Right hindlimb (tissue), 1 donor: ENCODE measurements at places on chromosomes 2 and 18.
A peak's percentile ranks its signal among the peaks of the same experiment; 100 is the strongest.

GRCh38 chr2:239829326-239829725, 195.8 kb downstream of the NDUFA10 start:
- peak; percentile 12 for DNase-seq

DNA sequence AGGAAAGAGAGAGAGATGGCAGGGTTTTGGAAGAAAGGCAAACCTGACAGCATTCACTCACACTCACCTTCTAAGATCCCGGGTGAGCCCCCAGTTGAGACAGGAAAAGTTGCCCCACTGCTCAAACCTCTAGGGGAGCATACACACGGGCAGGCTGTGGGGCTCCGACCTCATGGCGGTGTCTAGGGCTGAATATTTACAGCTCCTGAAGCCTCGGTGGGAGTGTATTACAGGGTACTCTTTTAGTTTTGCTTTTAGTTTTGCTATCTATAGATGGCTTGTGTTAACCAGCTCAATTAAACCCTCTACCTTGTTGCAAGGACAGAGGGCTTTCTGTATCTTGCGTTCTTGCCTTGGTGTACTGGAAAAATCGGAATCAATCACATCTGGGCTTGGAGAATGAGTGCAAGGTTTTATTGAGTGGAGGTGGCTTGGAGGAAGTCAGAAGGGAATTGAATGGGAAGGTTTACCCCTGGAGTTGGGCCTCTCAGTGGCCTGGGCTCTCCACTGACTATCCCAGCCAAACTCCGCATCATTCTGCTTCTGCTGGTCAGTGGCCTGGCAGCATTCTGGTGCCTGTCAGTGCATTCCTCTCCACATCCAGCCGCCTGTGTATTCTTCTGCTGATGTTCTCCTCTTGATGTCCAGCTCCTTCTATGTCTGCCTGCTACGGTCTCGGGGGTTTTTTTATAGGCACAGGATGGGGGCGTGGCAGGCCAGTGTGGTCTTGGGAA, 10.1 kb upstream of the IFIH1 start:
- no peak for DNase-seq

DNA sequence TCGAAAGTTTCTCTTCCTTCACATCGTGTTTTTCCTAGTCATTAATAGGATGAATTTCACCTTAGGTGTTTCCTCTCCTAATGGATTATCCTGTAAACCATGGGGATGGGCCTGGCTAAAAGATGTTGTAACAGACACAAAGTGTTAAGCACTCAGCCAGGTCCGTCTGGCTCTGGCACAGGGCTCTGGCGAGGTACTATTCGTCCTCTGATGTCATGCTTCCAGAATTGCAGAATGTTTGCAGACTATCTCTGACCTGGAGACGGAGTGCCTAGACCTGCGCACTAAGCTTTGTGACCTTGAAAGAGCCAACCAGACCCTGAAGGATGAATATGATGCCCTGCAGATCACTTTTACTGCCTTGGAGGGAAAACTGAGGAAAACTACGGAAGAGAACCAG, 13.2 kb downstream of the ATG16L1 start:
- no peak for DNase-seq

DNA sequence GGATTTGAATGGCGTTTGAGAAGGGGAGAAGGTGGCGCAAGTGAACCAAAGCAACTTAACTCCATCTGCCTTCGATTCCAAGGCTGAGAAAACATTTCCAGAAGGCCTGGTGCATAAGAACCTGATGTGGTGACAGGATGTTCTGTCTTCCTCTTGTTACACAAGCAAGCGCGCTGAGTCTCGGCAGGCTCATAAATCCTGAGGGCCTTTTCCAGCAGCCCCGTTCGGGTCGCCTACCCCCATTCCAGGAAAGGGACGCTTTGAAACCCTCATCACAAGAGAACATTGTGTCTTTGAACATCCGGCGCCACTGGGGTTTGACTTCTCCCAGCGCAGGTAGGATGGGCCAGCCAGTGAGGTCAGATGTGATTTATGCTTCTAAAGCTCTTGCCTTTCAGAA, 403.5 kb downstream of the SETBP1 start:
- peak; percentile 76 for DNase-seq

DNA sequence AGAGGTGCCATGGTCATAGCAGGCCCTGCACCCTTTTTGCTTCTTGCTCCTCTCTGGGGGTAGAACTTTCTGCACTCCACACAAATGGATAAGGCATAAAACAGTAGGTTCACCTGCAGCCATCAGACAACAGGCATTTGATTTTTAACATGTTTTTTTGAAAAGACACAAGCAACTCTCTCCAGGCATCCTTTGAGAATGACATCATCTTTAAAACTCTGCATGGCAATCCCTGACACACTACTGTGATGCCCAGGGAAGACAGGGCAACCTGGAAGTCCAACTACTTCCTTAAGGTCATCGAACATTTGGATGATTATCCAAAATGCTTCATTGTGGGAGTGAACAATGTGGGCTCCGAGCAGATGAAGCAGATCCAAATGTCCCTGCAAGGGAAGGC, 82.8 kb downstream of the SKA1 start:
- no peak for DNase-seq

- DNase-seq: no peak
Observed at GRCh38 chr2:179440642-179441251, 176.1 kb upstream of the SESTD1 start.

DNA sequence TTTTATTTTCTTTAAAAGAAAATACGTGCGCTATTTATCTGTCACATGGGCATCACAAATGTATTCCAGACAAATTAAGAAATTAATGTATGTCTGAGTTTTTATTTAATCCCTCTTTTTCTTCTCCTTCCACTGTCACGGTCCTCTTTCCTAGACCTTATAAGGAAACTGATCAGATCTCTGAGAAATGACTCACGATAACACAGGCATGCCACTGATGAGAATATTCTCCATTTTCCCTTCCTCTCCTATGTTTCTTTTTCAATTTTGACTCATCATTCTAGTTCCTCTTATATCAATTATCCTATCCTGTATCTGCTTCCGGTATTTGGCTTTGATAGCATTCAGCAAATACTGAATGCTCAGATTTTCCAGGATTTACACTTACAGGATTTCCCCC, 121.8 kb downstream of the DSC3 start:
- DNase-seq: no peak

DNA sequence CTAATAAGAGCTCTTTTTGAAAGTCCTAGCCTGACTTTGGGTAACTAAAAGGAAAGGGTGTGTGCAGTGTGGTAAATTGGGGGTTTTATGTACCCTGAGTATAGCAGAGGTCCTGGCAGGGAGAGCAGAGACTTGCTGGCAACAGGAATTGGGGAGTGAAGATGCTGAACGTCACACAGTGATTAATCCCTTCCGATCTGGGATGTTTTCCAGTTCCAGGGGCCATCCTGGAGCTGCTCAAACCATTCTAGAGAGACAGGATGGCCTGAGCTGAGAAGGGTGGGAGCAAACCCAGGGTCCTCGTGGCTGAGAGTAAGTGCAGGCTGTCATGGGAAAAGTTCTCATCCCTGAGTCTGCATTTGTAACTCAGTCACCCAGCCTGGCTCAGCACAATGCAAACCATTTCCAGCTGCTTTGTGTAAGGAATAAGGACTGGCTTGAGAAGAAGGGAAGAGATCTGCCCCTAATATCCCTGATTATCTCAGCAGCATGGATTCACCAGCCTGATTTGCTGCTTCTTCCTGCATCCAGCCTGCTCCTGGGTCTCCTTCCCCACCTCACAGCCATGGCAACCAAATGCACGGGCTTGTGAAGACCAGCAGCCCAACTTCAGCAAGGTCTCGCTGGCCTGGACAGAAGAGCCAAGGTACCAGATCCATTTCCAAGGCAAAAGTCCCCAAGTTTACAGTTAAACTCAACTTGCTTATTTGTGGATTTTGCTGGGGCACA, 47.1 kb upstream of the CELF4 start:
- DNase-seq: peak; percentile 26

DNA sequence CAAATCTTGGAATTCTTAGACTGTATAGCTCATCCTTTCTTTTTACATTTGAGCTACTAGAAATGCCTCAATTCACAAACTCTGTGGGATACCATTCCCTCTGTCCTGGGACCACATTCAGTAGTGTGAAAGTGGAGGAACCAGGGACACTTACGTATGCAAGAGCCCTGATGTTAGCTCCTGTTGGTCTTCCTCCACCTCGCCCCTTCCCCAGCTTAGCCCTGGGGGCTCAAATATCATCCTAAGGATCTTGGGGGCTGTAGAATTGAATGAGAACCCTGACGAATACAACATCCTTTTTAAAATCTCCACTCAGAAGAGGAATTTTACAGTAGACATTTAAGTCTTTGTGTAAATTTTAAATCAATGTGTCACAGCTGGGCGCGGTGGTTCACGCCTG, 65.2 kb upstream of the RAPH1 start:
- no peak for DNase-seq

- no peak for DNase-seq
Observed at GRCh38 chr18:22933966-22934423, 867 bp downstream of the RBBP8 start.

GRCh38 chr2:168494190-168494711, 38.2 kb downstream of the CERS6 start:
- DNase-seq: no peak

- no peak for DNase-seq
Observed at GRCh38 chr2:147523415-147523814, 321.4 kb upstream of the ACVR2A start.

DNA sequence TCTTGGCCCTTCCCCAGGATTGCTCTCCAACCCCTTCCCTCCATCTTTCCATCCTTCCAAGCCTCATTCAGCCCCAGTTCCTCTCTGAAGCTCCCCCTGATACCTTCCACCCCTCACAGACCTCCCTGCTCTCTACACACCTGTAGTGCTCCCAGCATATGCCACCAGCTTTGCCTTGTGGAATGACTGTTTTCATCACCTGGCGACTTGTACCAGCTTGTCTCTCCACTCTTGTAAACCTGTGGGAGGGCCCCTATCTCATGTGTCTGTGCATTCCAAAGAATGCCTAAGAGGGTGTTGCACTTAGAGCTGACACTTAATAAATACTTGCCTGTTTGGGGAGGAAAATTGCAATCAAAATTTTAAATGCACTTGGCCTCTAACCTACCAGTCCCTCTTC, 198.7 kb downstream of the BCL11A start:
- DNase-seq: no peak

GRCh38 chr2:237695201-237695780, 67.9 kb downstream of the LRRFIP1 start:
- DNase-seq: no peak

GRCh38 chr18:50151926-50152325, 43.0 kb downstream of the MYO5B start:
- no peak for DNase-seq

DNA sequence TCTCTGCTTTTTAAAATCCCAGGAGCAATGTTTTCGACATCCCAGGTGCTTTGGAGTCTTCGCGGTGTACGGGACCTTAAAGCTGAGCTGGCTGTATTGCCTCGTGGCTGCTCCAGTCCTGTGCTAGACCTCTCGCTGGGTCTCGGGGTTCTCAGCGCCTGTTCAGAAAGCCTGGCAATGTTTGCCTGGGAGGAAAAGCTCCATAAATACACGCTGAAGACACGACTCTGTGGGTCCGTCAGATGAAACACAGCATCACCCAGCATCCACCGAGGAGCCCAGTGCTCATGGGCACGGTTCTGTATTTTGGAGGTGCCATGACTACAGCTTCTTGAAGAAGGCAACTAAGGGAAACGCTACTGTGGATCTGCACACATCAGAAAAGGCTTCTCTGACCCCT, 21.6 kb downstream of the MBP start:
- DNase-seq: no peak

- no peak for DNase-seq
Observed at GRCh38 chr2:113972766-113973165, 82.9 kb downstream of the ACTR3 start.

GRCh38 chr2:29233428-29233827, 118.2 kb downstream of the CLIP4 start:
- DNase-seq: no peak

DNA sequence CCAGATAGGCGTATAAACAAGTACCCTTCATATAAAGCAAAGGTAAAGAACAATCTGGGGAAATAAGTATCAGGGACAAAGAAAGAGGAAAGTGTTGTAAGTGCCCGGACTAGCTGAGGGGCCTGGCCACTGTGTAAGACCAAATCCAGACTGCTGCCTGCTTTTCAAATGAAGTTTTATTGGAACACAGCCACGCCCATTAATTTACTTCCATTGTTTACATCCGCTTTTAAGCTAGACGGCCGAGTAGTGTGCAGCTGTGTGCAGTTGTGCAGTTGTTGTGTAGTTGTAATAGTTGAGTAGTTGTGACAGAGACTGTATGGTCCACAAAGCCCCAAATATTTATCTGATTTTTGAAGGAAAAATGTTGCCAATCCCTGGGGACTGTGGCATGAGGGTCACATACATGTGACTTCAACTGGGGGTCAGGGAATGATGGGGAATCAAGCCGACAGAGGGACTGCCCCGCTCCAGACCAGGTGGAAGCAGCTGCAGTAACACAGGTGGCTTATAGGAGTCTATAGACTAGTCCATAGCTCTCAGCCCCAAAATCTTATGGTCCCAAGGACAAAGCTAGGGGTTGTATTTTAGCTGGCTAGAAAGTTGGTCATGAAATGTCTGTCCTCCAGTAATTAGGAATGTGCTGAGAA, 30.0 kb downstream of the FHL2 start:
- no peak for DNase-seq

DNA sequence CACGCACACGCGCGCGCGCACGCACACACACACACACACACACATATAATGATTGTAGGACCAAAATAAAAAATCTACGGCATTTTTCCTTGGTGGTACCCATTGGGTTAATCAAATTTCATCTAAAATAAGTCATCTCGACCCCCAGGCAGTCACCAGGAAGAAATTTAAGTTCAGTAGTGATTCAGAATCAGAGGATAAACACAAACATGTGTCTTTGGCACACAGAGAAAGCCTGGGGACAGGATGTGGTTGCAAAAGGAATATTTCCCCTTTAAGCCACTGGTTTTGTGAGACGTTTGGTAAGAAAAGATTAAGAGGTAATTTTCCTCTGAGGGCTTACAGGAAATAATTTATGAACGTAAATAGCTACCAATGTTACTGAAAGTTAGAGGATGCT, 171.6 kb upstream of the PIEZO2 start:
- DNase-seq: no peak

- DNase-seq: no peak
Observed at GRCh38 chr18:72543357-72544055, 636 bp downstream of the CBLN2 start.

- peak; percentile 38 for DNase-seq
Observed at GRCh38 chr2:196486146-196486545, 153.4 kb upstream of the CCDC150 start.

- no peak for DNase-seq
Observed at GRCh38 chr2:43280994-43281393, 54.6 kb upstream of the ZFP36L2 start.

GRCh38 chr18:35432565-35433001, 55.4 kb upstream of the ZNF396 start:
- no peak for DNase-seq

- DNase-seq: no peak
Observed at GRCh38 chr18:68928762-68929675, 131.1 kb downstream of the CCDC102B start.

GRCh38 chr2:65804777-65805176, 372.4 kb upstream of the SPRED2 start:
- no peak for DNase-seq

- no peak for DNase-seq
Observed at GRCh38 chr2:47302308-47302707, 100.6 kb upstream of the MSH2 start.
